T-helper 17 cell (primary cell): ENCODE measurements at places on chromosomes 12 and 14.

DNA sequence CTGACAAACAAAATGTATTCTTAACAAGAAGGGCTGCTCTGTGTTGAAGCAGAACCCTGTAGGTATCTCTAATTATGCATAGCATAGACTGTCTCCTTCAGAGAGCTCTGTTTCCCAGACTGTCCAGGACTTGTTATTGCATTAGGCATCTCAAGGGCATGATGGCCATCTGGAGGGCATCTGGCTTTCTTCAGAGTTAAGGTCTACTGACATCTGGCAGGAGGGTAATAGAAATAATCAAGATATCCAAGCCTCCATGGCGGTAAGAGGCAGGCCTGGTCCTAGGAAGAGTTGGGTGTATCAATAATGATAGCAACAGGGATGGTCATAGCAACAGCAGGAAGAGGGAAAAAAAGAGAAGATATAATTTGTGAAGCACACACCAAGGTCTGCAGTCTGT, 161.2 kb downstream of the TTC8 start:
- no peak for DNase-seq
- no peaks in the 10 kb centered on the region for H3K27me3 ChIP-seq
- H3K4me3 ChIP-seq = no peak overlapping the region
- no peak overlapping the region for H3K27ac ChIP-seq
- no peaks in the 10 kb centered on the region for H3K36me3 ChIP-seq

DNA sequence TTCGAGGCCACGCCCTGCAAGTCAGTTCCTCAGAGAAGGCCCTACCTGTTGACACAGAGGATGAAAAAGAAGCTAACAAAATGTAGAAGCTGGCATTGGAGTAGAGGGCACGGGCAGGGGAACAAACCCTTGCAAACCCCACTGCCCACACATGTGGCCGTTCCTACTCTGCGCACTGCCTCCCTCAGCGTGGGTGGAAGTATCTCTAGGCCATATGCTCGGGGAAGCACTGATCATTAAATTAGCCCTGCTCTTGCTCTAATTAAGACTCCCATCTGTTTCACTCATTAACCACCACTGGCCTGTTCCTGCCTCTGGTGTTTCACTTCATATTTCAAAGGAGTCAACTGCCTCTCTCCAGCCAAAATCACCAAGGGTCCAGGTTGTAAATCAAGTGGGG, 201.2 kb upstream of the SFSWAP start:
- DNase-seq = no peak
- no peak overlapping the region for H3K4me3 ChIP-seq
- no peaks in the 10 kb centered on the region for H3K36me3 ChIP-seq
- H3K4me1 ChIP-seq = peaks cover 12% of the 10 kb centered on the region
- peaks cover 4% of the 10 kb centered on the region for H3K27me3 ChIP-seq

GRCh38 chr12:54277823-54278276, 2.1 kb downstream of the CBX5 start:
- H3K27ac ChIP-seq = no peak overlapping the region
- peaks cover 5% of the 10 kb centered on the region for H3K36me3 ChIP-seq
- no peaks in the 10 kb centered on the region for H3K27me3 ChIP-seq
- H3K4me1 ChIP-seq = peaks cover 41% of the 10 kb centered on the region
- DNase-seq = no peak

- H3K27me3 ChIP-seq = peaks cover 13% of the 10 kb centered on the region
- no peak overlapping the region for H3K4me3 ChIP-seq
- no peak overlapping the region for H3K27ac ChIP-seq
Measured at GRCh38 chr14:51008446-51008845, 64.2 kb upstream of the PYGL start.

GRCh38 chr12:121061831-121062230, 22.8 kb upstream of the OASL start:
- H3K27ac ChIP-seq = no peak overlapping the region
- H3K4me3 ChIP-seq = no peak overlapping the region
- no peaks in the 10 kb centered on the region for H3K36me3 ChIP-seq
- H3K4me1 ChIP-seq = peaks cover 10% of the 10 kb centered on the region
- no peaks in the 10 kb centered on the region for H3K27me3 ChIP-seq
- no peak for DNase-seq

GRCh38 chr12:128763395-128763794, 60.4 kb downstream of the SLC15A4 start:
- no peak overlapping the region for H3K27ac ChIP-seq
- no peak for DNase-seq
- peaks cover 3% of the 10 kb centered on the region for H3K36me3 ChIP-seq
- H3K27me3 ChIP-seq = peaks cover 45% of the 10 kb centered on the region
- H3K4me3 ChIP-seq = no peak overlapping the region
